ENCODE measurements at places on chromosomes 13 and 19. TPM values are rescaled to one million over a fixed set of nuclear protein-coding genes. Genes with fewer than 3 reads are reported as not detected.

Gene IGFL2
- total RNA-seq = not detected

Gene KLK5
- 0.14 TPM for total RNA-seq

Gene FGF22
- not detected for total RNA-seq

Gene ATCAY
- not detected for total RNA-seq

Gene CDX2
- not detected for total RNA-seq

Gene CASP14
- total RNA-seq = not detected

Gene CD70
- not detected for total RNA-seq

Gene SSBP4
- 128 TPM for total RNA-seq

Gene FBN3
- not detected for total RNA-seq

Gene ZNF665
- 2.6 TPM for total RNA-seq

Gene ZNF534
- 0.44 TPM for total RNA-seq

Gene HCST
- total RNA-seq = 0.86 TPM

Gene KCNN1
- not detected for total RNA-seq

Gene FLT1
- total RNA-seq = 94.3 TPM

Gene ETV2
- not detected for total RNA-seq

Gene NAPSA
- total RNA-seq = not detected
